Left renal pelvis (tissue), 4 donors: ENCODE measurements at places on chromosomes 7 and 10. TPM values are rescaled to one million over a fixed set of nuclear protein-coding genes. Genes with fewer than 3 reads are reported as not detected.

Gene TMEM176A
- polyA plus RNA-seq: 71.6 TPM

Gene BAMBI
- polyA plus RNA-seq: 48.0 TPM

Gene PRPS1L1
- polyA plus RNA-seq: not detected

Gene ZNF33B
- polyA plus RNA-seq: 48.5 TPM

Gene GPRIN2
- 5.7 TPM for polyA plus RNA-seq

Gene SEMA3D
- 50.7 TPM for polyA plus RNA-seq

Gene TYW1
- polyA plus RNA-seq: 24.9 TPM

Gene MEIG1
- 0.96 TPM for polyA plus RNA-seq

Gene ALOX5
- polyA plus RNA-seq: 3.8 TPM
